Stimulated activated CD8-positive, alpha-beta memory T cell treated with anti-CD3 and anti-CD28 coated beads, Interleukin-4, amount 100 ng/mL, for 48 hours (primary cell): ENCODE measurements at places on chromosomes 11 and 22.

DNA sequence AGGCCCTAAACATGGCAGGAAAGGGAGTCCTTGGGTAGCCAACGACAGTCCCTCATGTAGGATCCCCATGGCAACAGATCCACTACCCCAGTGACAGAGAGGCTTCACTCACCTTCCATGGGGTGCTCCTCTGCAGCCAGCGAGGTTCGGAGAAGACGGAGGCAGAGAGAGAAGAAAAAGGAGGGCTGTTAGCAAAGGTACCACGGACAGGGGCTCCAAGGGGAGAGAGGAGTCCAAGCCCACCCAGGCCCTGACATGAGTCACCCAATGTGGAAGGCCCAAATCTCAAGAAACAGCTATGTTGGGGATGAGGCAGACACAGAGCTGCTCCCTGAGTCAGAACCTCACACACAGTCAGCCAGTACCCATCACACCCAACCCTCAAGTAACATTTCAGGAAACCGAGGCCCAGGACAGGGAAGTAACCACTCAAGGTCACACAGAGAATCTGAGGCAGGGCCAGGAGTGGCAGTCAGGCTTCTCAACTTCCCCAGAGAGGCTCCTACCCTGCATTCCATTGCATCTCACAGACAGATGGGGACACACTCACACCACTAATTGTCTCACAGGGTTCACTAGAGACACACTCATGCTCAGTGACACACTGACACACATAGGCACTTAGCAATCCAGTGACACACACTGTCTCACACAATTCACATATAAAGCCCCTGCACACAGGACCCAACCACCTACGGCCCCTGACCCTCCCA lies 25.2 kb downstream of the NRXN2 start:
- no peak for DNase-seq

DNA sequence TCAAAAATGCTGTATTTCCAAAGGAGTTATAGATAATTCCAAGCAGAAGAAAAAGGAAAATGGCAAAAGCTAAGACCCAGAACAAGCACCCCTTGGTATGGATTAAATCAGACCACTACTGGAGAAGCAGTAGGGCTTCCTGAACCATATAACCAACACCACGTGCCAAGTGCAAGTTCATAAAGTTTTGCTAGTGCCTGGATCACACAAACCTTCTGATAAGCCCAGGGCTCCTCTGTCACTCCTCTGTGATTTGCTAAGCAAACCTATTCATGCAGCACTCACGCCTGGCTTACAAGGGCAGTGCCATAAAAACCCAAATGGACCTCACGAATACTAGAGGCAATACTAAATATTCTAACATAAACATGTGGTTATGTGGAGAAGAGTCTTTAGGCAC lies 13.3 kb downstream of the LARGE1 start:
- no peak for DNase-seq

- peak; percentile 47 for DNase-seq
These were observed 1.0 kb upstream of the PLAAT2 start for GRCh38 chr11:63564056-63564774.

GRCh38 chr11:17724020-17724908 lies 4.9 kb downstream of the MYOD1 start:
- DNase-seq: no peak

DNA sequence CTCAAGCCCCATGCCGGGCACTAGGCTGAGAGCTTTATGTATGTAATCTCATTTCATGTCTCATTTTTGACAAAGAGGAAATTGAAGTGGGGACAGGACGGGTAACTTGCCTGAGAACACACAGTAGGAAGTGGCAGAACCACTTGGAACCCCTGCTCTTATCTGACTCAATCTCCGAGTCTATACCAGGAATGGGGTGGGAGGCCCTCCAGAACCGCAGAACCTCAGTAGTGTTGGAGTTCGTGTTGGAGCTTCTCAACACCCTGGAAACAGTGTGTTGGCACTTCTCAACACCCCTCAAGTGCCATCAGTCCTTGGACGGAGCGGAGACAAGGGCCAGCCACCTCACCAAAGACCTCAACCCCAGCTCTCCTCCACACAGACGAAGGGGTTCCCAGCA lies 38.8 kb upstream of the POLA2 start:
- DNase-seq: no peak

DNA sequence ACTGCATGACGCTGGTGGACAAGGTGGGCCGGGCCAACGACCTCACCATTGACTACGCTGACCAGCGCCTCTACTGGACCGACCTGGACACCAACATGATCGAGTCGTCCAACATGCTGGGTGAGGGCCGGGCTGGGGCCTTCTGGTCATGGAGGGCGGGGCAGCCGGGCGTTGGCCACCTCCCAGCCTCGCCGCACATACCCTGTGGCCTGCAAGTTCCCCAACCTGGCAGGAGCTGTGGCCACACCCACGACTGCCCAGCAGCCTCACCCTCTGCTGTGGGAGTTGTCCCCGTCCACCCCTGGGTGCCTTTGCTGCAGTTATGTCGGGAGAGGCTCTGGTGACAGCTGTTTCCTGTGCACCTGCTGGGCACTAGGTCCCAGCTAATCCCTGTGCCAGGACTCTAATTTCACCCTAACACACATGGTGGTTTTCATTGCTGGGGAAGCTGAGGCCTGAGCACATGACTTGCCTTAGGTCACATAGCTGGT lies 49.0 kb upstream of the PPP6R3 start:
- DNase-seq: no peak

DNA sequence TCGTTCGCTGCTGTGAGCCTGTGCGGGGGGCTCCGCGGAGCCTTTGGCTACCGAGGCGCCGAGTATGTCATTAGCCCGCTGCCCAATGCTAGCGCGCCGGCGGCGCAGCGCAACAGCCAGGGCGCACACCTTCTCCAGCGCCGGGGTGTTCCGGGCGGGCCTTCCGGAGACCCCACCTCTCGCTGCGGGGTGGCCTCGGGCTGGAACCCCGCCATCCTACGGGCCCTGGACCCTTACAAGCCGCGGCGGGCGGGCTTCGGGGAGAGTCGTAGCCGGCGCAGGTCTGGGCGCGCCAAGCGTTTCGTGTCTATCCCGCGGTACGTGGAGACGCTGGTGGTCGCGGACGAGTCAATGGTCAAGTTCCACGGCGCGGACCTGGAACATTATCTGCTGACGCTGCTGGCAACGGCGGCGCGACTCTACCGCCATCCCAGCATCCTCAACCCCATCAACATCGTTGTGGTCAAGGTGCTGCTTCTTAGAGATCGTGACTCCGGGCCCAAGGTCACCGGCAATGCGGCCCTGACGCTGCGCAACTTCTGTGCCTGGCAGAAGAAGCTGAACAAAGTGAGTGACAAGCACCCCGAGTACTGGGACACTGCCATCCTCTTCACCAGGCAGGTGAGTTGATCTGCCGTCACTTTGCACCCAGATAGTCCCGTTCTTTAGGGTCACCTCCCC lies 1.0 kb downstream of the ADAMTS15 start:
- DNase-seq: no peak

DNA sequence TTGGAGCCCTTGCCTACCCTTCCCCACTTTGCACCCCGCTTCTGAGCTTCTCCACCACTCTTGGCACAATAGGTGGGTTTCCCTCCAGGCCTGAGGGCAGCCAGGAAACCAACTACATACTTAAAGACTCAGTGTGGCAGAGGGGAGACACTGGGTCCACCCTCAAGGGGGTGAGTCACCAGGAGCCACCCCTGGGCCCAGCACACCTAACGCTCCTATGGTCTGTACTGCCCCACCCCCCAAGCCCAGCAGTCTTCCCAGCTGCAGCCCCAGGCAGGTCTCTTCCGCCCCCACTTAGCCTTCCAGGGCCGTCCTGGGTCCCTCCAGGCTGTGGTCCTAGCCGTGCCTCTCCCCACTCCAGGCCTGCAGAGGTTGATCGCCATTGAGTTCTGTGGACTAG lies 3.2 kb upstream of the TMPRSS13 start:
- no peak for DNase-seq

DNA sequence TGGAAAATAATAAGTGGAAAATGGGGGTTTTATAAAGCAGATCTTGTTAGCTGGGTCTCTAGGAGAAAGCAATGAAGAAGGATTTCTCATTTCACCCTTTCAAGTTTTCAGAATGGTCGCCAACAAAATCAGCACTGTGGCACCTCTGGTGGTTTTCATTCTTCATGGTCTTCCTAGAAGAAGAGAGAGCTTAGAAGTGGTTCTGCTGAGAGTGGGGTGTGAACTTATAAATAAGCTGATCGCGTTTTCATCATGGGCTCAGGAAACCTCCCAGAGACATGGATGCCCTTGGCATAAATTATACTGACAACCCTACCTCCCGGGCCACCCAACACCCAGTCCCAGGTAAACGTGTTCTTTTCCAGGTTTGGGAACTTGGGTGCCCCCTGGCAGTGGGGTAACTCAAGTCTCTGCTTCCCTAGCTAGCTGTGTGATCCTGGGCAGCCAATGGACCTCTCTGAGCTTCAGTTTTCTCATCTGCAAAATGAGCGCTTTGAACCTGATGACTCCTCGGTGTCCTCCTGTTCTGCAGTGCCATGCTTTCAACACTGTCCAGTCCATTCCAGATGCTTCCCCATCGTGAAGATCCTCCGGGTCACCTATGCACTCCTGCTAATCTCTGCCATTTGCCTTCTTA lies 72.6 kb upstream of the GRAMD1B start:
- peak; percentile 42 for DNase-seq

GRCh38 chr11:85310479-85310878 lies 316.7 kb downstream of the DLG2 start:
- DNase-seq: no peak

- DNase-seq: no peak
These were observed 9.5 kb downstream of the STK33 start for GRCh38 chr11:8584511-8584910.

GRCh38 chr11:44728491-44728910 lies 1.7 kb downstream of the TSPAN18 start:
- no peak for DNase-seq

DNA sequence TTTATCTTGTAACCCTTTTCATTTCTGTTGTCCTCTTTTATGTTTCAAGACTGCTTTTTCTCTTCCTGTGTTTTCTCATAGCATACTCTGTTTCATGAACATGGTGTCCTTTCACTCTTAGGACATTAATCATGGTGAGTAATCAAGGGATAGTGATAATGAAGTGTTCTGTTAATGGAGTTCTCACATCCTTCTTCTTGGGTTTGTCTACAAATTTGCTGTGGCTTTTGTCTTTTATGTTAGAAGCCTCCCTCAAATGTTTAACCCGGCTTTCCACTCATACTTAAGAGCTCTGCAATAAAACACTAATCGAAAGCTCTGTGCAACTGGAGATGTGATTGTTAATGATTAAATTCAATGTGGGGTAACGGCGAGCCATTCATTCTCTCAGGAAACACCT lies 593.6 kb downstream of the NELL1 start:
- DNase-seq: no peak

- DNase-seq: peak; percentile 93
These were observed at the start of gene RHOG for GRCh38 chr11:3840870-3841425. TSS of gene RHOG (minus strand) at chr11:3840959. CDS start at chr11:3828138, 12,821 bp downstream.

DNA sequence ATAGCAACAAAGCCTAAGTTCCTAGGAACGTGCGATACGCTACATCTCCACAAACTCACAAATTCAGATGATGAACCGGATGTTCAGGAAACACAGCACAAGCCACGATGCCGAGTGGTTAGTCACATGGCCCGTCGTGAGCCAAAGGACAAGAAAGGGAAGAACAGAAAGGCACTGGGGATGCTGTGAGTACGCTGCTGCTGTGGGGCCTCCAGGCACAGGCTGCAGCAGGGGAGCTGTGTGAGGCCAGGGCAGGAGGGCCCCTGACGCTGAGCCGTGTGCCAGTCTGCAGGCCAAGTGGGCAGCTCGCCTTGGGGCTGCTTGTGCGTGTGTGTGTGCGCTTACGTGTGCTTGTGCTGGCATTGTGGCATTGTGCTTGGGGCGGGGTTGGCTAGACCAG lies 89.4 kb downstream of the CTTN start:
- no peak for DNase-seq

- no peak for DNase-seq
These were observed 20.2 kb downstream of the ATG13 start for GRCh38 chr11:46637546-46637945.

DNA sequence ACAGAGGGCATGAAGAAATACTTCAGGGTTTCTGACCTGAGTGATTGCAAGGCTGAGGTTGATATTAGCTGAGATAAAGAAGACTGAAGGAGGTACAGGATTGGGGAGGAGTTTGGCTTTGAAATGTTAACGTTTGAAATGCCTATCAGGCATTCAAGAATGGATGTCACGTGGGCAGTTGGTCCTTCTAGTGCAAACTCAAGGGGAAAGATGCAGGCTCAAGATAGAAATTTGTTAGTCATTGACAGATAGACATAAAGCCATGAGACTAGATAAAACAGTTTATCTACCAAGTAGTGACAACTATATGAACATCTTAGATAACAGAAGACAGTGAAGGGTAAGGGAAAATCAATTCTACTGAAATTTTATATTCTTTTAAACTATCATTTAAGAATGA lies 23.1 kb downstream of the TTC17 start:
- no peak for DNase-seq

DNA sequence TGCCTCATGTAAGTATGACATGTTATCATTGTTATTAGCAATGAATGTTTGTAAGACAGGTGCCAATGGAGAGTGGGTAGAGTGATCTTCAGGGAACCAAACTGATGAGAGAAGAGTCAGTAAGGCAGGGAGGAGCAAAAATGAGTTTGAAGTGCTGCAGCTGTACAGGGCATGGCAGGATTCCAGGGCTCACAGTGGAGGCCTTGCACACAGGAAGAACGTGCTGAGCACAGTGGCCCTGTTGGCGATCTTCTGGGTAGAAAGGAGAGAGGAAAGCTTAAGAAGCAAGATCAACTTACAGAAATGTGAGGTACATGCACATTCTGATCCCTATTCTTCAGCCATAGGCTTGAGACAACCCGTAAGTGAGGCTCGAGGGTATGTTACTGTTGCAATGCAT lies 219.3 kb upstream of the TMEM45B start:
- DNase-seq: no peak

DNA sequence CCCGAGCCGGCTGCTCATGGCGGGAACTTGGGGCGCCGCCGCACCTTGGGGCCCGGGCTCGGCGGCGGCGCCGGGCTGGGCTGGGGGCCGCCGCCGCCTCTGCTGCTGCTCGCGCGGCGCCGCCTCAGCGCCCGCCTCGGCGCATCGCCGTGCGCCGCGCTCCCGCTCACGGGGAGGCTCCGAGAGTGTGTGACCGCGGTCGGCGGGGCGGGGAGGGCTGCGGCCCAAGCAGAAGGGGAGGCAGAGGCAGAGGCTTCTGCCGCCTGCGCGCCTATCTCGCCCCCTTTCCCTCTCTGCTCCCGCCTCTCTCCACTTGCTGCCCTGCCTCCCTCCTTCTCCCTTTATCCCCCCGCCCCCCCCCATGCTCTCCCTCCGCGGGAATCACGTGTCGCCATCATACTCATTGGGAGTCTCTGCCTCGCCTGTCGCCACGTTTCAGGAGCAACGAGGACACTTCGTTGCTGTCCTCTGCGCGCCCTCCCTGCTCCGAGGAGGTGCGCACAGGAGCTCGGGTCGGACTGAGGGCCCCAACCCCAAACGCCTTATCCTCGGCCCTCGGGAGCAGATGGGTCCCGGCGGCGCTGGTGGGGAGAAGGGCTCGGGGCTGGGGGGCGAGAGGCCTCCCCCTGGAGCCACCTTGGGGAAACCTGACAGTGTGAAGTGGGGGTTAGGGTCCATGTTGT lies at the start of gene GUCY1A2:
TSS of gene GUCY1A2 (minus strand) at position 258 of the 683 bp plus-strand sequence. CDS start 421 bp downstream, outside the sequence.
- DNase-seq: no peak
